ENCODE measurements at places on chromosomes 11 and 22.

GRCh38 chr11:46149826-46150225 is 28.6 kb upstream of the PHF21A start:
- no peak for DNase-seq

- no peak for DNase-seq
These were observed 7.5 kb upstream of the MICAL3 start for GRCh38 chr22:18031695-18032454.

DNA sequence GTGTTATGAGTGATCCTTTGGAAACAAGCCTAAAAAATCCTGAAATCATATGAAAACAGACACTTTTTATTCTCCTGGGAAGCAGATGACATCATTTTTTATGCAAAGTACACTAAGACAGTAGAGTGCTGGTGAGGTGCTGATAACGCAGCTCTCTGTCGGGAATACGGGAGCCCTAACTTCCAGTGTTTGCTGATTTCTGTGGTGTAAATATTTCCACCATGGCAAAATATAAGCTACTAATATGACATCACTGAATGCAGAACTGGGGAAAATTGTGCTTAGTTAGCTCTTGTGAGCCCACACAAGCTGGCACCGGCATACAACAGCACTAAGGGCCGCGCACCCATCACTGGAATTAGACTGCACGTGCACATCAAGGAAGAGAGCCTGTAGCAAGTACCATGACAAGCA is 82.6 kb downstream of the FAM76B start:
- no peak for DNase-seq

- peak; percentile 48 for DNase-seq
These were observed 526 bp downstream of the TPST2 start for GRCh38 chr22:26589367-26589844.

DNA sequence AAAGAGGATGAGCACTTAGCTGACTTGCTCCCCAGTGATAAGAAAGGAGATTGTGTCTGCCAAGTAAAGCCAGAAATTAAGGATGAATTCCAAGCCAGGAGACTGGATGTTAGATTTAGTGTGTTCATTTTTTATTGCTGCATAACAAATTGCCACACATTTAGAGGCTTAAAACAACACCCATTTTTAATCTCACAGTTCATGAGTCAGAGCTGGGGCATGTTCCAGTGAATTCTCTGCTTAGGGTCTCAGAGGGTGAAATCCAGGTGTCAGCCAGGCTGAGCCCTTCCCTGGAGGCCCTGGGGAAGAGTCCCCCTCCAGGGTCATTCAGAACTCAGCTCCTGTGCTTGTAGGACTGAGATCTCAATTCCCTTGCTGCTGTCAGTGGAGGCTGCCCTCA is 352.8 kb downstream of the BUD13 start:
- DNase-seq, result no peak
